ENCODE measurements at places on chromosomes 7 and 10.

GRCh38 chr7:8177109-8177933 lies 84.6 kb downstream of the ICA1 start:
- DNase-seq = no peak

GRCh38 chr10:5583525-5584175 lies 58.9 kb downstream of the CALML3 start:
- no peak for DNase-seq

GRCh38 chr10:80598951-80599350 lies 61.2 kb downstream of the SH2D4B start:
- DNase-seq = no peak

- DNase-seq = no peak
Observed at GRCh38 chr10:47456794-47457527, 27.0 kb downstream of the ANXA8 start.

DNA sequence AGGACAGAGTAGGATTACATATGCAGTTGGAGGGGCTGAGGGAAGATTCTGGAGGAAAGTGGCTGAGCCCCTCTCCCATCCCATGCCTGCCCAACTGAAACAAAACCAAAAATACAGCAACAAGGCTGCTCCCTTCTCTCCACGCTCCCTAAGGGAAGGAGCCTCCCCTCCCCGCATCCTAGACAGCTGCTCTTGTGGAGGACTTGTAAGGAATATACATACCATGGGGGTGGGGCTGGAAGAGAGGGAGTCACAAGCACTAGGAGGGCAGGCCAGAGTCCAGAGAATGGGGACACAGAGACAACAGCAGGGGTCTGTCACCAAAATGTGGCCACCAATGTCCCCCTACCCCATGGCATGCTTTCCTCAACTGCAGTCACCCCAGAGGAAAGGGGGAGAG lies 13.2 kb downstream of the LDB1 start:
- DNase-seq = no peak

DNA sequence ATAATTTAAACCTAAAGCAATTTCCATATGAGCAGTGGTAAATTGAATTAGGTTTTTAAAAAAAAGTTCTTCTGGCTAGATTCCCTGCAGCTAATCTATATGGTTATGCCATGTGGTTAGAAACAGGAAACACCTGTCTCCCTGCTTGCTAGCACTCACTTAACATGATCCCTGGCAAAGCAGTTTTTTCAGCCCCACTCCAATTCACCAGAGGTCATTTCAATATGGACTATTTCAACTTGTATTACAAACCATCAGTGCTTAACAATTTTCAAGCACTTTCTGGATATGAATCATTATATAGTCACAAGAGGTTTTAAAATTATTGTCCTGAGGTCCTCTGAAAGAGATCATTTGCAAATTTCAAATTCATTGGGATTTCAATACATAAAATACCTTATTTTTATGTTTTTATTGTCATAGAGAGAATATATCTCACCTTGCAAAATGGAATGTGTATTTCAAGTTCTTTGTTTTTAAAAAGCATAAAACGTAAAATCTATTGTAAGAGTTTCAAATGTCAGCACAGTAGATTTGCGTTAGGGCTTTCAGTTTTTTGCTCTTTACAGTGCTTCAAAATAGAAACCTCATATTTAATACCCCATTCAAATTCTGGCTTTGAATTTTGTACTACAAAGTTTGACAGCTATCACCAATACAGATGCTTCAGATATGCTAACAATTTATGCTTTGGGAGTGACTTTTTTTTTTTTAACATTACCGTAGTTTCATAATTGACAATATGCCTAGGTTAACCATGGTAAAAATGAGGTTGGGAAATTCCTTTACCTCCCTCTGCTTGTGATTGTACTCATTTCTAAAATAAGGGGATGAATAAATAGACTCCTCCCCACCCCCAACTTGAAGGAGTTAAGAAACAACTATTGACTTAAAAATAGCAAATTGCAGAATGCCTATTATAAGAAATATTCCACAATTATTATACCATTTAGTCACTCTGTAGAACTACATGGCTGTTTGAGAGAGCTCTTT lies 117.5 kb upstream of the HGF start:
- no peak for DNase-seq

DNA sequence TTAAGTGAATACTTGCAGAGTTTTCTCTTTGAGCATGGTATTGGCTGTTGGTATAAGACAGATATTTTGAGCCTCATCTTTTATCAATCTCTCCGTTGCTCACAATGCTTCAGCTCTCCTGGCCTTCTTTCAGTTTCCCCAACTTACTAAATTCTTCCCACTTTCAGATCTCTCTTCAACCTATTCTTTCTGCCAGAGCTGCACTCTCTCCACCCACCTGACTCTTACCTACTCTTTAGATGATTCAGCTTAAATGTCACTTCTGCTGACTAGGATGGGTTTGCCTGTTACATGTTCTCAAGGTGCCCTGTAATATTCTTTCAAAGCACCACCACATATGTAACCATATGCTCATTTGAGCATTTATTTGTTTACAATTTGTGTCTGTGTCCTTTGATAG lies 1.6 kb downstream of the EXOSC1 start:
- peak; percentile 42 for DNase-seq

DNA sequence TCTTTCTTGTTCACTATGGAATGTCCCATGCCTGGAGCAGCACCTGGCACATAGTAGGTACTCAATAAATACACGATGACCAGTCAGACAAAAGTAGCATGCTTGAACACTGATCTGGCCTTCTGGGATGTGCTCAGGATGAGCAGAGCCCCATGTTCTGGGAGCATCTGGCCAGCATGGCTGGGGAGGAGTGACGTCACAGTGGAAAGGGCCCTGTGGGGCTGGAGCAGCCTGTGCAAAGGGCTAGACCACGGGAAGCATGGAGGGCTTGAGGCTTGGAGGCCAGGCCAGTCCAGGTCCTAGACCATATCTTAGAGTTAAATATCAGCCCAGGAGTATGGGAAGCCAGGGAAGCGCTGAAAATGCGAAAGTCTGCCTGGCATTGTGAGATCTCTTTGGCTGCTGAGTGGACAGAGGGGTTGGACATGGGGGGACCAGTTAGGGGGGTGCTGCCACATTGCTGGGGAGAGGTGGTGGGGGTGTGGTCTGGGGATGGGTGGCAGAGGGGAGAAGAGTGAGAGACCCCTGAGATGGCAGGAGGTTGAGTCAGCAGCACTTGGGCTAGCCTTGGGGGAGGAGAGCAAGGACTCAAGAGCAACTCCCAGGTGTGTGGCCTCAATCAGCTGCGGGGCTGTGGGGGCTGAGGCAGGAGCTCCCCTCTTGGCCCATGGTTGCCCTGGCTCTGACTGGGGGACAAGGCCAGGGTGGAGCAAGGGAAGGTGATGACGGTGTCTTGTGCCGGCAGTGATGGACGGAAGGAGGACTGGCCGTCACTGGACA lies 34.9 kb downstream of the ZCCHC24 start:
- no peak for DNase-seq

DNA sequence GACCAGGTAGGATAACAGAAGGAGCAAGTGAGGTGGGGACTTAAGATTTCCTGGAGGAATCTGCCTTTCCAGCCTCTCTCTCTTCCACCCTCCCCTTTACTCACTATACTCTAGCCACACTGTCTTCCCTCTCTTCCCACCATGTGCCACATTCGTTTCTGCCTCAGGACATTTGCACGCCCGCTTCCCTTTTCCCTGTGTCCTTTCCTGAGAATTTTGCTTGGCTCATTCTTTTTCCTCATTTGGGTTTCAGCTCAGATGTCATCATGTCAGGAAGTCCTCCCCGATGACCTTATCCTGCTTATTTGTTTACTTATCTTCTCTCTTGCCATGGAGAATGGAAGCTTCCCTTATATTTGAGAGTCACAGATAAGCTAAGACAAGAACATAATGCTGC lies 363.8 kb downstream of the PRPF18 start:
- DNase-seq = no peak

GRCh38 chr10:33107953-33108352 lies 149.9 kb upstream of the ITGB1 start:
- DNase-seq = no peak

- no peak for DNase-seq
Observed at GRCh38 chr10:2978111-2978510, 89.2 kb upstream of the PFKP start.

DNA sequence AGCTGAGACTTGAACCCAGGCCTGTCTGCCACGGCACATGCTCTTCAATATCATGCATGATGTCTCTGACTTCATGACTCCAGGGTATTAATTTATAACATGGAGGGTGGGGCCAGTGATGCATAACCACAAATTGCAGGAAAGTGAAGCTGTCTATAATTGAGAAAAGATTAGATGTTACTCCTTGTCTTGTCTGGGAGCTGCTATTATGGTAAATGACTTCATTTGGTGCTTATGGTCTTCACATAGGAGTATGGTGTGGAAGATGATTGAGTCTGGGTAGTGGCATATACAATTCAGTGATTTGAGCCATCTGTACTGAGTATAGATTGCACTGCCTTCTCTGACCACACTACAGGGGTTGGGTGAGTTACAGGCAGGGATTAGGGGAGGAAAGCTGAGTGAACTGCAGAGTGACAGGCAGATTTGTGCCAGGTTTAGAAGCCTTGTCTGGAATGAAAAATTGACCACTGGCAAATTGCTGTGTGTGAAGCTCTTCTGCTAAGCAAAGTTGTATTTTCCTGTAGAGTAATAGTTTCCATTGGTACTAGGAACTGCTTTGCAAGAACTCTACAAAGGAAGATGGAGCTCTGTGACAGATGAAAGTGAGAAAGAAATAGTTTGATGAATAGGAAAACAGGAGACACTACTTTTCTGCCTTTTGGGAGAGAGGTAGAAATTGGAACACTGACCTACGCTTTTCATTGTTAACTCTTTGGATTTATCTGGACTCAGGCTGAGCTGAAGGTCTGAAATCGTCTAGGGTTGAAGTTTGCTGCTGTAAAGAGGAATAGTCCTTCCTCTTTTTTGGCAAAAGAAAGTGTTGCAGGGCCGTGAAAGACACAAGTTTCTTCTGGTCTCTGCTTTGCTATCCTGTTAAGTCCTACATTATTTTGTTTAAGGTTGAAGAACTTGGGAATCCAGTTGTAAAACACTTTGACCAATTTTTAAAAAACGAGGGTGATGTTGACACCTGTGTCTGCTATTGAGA lies 2.7 kb downstream of the SND1 start:
- DNase-seq = no peak

GRCh38 chr10:68428396-68429104 lies 21.5 kb upstream of the RUFY2 start:
- DNase-seq = no peak

GRCh38 chr7:46448478-46448877 lies 527.4 kb upstream of the IGFBP3 start:
- no peak for DNase-seq

- no peak for DNase-seq
Observed at GRCh38 chr10:110829721-110830410, 41.9 kb upstream of the PDCD4 start.

- DNase-seq = no peak
Observed at GRCh38 chr10:114017271-114017670, 26.4 kb upstream of the ADRB1 start.

GRCh38 chr10:69226919-69227450 lies 6.9 kb downstream of the HKDC1 start:
- no peak for DNase-seq

DNA sequence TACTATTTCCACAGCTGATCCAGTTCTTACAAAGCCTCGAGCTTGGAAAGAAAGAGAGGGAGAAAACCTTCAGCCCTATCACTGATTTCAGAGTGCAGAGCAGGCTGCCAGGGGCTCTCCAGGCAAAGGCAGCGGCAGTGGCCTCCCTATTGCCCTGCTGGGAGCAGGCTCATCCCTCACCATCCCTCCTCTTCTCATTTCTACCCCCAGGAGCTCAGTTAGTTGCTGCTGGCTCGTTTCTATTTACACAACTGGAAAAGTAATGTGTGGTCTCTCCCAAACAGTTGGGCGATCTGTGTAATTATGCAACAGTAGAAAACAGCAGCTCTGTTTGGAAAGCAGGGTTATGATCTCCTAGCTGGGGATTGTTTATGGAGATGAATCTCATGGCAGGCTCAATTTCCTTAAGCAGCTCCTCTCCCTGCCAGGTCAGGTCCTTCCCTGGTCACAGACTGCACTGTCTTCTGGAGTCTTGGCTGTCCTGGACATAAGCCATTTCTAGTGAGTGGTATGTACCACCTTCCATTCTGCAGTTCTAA lies 28.7 kb upstream of the TNS3 start:
- no peak for DNase-seq

DNA sequence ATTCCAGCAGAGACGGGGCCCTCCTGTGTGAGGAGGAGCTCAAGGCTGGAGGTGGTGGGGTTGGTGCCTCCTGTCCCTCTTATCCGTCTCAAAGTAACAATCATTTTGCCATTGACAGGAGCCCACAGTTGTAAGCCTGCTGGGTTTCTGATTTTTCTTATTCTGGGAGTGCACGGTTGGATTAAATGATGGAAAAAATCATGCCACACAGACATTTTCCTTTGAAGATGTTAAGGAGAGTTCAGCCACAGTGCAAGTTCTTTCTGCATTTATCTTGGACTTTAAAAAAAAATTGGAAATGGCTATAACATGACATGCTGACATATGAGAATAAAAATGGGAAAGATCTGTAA lies 8.4 kb upstream of the LYZL1 start:
- DNase-seq = no peak

DNA sequence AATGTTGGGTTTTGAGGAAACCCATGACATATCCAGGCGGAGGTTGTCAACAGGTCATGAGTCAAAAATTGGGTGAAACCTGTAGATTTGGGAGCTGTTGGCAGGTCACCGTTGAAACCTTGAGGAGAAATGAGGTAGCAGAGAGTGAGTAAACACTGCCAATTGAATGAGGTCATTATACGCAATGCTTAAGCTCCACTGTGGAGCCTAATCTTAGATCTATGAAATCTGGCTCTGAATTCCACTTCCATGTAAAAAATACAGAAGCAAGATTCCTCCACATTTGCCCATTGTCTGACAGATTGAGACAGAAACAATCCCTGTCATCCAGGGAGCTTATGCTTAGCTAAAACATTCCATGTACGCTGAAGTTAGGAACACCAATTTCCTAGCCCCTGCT lies 76.0 kb upstream of the IL6 start:
- DNase-seq = no peak

GRCh38 chr7:33422825-33423645 lies 293.7 kb downstream of the BBS9 start:
- no peak for DNase-seq

DNA sequence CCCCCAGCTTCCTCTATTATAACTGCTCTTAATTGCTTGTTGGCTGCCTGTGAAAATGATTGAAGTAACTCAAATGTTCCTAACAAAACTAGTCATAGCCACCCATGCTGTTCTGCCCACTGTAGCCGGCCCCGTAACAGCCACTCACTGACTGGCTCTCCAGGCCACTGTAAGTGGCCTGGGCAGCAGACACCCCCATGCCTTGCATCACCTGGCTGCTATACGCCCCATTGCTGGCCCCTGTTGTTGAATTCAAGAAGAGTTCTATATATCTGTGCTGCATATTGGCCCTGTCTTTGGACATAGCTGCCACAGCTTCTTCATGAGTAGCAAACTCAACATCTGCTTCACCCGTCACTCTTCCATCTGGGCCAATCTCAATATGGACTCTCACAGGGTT lies 15.1 kb downstream of the FXYD4 start:
- DNase-seq = no peak

- no peak for DNase-seq
Observed at GRCh38 chr10:81027706-81028105, 490.0 kb downstream of the SH2D4B start.

- DNase-seq = no peak
Observed at GRCh38 chr10:62395892-62396291, 21.7 kb downstream of the ZNF365 start.

GRCh38 chr10:49254556-49255318 lies 44.2 kb upstream of the C10orf71 start:
- DNase-seq = no peak

- no peak for DNase-seq
Observed at GRCh38 chr10:97053276-97053675, 132.5 kb downstream of the SLIT1 start.
